ENCODE measurements at places on chromosomes 7 and 10. TPM values are rescaled to one million over a fixed set of nuclear protein-coding genes. Genes with fewer than 3 reads are reported as not detected.

Gene GPR141
- total RNA-seq, result 0.50 TPM

Gene AMZ1
- 0.09 TPM for total RNA-seq

Gene TSPAN13
- total RNA-seq, result 0.73 TPM

Gene BAMBI
- total RNA-seq, result 2.1 TPM

Gene ADCY1
- total RNA-seq, result 0.05 TPM

Gene RHOBTB1
- 0.28 TPM for total RNA-seq

Gene MYPN
- not detected for total RNA-seq

Gene EPDR1
- total RNA-seq, result 0.68 TPM

Gene MGAM2
- not detected for total RNA-seq

Gene AGAP4
- 35.1 TPM for total RNA-seq

Gene SYNPO2L
- not detected for total RNA-seq

Gene ZNF365
- 2.0 TPM for total RNA-seq

Gene CHAT
- not detected for total RNA-seq

Gene FOXP2
- total RNA-seq, result not detected

Gene LEP
- not detected for total RNA-seq

Gene TCAF2
- total RNA-seq, result 31.8 TPM

Gene VWDE
- 4.1 TPM for total RNA-seq

Gene CXCL12
- 0.58 TPM for total RNA-seq

Gene DNAJC1
- 16.7 TPM for total RNA-seq

Gene NPY
- not detected for total RNA-seq

Gene ELMO1
- total RNA-seq, result 149 TPM

Gene GSTO2
- total RNA-seq, result 2.4 TPM

Gene ACTL6B
- not detected for total RNA-seq

Gene MTPN
- 74.3 TPM for total RNA-seq

Gene KCNH2
- total RNA-seq, result 3.0 TPM

Gene AGR3
- total RNA-seq, result not detected

Gene AKR1C4
- total RNA-seq, result not detected

Gene GRM3
- total RNA-seq, result not detected

Gene FGL2
- total RNA-seq, result 2.9 TPM

Gene ACTR3C
- 14.6 TPM for total RNA-seq

Gene SPDYE1
- not detected for total RNA-seq

Gene MCM10
- total RNA-seq, result 0.65 TPM

Gene PLEKHS1
- total RNA-seq, result not detected

Gene ZNF22
- total RNA-seq, result 20.5 TPM

Gene C7orf25
- 4.8 TPM for total RNA-seq

All from T-cell (primary cell).